ENCODE measurements at places on chromosomes 3 and 15.

GRCh38 chr3:16040991-16041390 lies 133.5 kb upstream of the GALNT15 start:
- no peak for DNase-seq

GRCh38 chr15:85374831-85375230 lies 5.6 kb upstream of the AKAP13 start:
- no peak for DNase-seq

- DNase-seq: no peak
Observed at GRCh38 chr3:14814411-14814871, 4.3 kb upstream of the FGD5 start.

- peak; percentile 59 for DNase-seq
Observed at GRCh38 chr3:160754371-160754854, 1.6 kb upstream of the PPM1L start.

GRCh38 chr3:85185495-85185894 lies 226.7 kb downstream of the CADM2 start:
- no peak for DNase-seq

DNA sequence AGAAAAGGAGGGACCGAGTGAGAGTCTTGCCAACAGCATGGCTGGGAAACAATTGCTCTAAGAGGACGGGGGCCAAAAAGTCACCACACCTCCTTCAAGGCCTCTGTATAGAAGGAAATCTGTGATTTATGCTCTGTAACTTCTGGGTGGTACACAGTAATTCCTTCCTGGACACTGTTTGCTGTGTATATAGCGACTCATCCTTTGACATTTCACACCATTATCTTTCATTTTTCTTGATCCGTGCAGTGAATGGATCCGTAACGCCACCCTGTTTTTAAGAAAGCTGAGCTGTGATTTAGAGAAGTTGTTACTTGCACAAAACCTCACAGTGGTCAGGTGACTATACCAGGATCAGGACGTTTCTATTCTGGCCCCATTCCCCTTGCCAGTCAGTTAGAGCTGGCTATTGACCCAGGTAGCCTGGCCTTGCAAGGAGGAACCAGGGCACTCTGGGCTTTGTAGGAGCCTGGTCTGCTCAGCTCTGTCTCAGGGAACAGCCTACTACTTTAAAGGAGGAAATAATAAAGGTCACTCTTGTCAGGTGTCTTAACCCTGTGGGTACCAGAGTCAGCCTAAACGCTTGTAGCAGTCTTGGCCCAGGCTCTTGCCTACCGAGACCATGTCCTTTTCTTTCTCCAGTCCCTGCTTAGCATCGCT lies 86.5 kb upstream of the MYZAP start:
- DNase-seq: peak; percentile 18

DNA sequence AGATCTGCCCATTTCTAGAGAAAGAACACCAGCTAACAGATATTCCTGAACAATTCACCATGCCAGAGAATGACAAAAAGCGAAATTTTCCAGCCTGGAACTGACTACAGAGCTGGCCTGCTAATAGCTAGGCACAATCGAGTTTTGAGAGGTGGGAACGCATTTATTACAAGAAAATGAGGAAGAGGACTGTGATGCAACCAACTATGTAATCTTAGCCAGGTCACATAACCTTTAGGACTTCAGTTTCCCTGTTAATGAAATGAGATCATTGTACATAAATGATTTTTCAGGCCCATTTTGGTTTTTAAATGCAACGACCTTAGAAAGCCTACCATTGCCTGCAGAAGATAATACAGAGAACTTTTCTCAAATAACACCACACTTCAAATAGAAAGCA lies 72.1 kb upstream of the SETMAR start:
- no peak for DNase-seq

DNA sequence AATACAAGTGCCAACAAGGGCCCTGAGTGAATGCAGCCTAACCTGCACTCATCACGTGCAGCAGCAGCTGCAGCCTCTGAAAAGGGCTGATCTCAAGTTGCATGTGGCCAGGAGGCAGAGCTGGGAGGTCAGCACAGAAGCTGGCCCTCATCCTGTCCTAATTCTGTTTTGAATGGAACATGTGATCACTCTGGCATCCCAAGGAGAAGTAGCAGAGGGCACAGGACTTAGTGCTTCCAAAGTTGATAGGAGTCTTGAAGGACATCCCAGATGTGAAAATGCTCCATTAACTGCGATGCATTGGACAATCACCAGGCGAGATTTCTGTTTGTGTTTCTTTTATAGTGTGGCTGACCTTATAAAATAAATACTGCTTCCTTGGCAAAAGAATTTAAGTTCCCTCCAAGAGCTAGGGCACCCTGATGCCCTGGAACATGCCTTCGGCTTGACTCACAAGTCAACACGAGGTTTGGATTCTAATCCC lies 31.6 kb upstream of the STAG1 start:
- DNase-seq: no peak
